Stimulated activated CD4-positive, alpha-beta T cell treated with anti-CD3 and anti-CD28 coated beads, Interleukin-12 subunit alpha, Interleukin-12 subunit beta, amount 100 ng/mL, for 24 hours (primary cell): ENCODE measurements at places on chromosomes 13 and 19.

GRCh38 chr19:35895911-35896642, 4.3 kb downstream of the NFKBID start:
- DNase-seq: no peak

GRCh38 chr13:89227356-89227755, 1556.2 kb downstream of the SLITRK5 start:
- no peak for DNase-seq

DNA sequence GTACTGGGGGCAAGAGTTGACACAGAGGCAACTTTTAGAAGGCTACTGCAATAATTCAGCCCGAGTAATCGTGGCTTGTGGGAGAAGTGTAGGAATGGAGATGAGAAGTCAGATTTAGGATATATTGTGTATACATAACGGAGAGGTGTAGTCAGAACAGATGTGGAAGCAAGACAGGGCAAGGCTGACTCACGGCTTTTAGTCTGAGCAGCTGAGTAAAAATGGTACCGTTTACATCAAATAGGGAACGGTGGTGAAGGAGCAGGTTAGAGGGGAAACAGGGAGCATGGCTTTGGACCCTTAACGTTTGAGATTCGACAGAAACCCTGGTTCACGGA, 796 bp upstream of the LSM14A start:
- DNase-seq: peak; percentile 35

DNA sequence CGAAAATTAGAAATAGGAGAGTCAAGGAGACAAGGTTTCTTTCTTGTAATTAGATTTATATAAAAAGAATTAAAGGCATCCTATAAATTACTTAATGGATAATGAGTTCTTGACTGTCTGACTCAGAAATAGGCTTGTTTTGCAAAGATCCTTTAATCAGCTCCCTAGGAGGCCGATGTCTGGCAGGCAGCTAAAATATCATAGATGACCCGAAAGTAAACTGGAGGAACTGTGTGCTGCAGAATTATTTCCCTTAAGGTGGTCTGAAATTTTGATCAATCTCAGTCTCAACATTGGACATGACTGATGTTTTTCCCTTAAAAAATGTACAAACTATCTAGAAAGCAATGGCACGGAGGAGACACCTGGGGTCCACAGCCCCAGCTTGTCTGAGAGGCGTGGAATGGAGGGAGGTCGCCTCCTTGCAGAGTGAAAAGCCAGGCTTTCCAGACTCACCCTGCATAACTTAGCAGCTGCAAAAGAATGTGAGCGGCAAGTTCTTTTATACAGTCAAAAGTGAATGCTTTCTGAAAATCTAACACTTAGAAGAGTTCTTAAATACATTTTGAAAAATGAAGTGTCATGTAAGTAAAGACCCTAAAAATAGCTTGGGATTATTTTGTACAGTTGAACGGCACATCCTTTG, 44.8 kb downstream of the MBNL2 start:
- DNase-seq: no peak

- DNase-seq: no peak
Observed at GRCh38 chr19:34131100-34131499, 41.2 kb upstream of the LSM14A start.

DNA sequence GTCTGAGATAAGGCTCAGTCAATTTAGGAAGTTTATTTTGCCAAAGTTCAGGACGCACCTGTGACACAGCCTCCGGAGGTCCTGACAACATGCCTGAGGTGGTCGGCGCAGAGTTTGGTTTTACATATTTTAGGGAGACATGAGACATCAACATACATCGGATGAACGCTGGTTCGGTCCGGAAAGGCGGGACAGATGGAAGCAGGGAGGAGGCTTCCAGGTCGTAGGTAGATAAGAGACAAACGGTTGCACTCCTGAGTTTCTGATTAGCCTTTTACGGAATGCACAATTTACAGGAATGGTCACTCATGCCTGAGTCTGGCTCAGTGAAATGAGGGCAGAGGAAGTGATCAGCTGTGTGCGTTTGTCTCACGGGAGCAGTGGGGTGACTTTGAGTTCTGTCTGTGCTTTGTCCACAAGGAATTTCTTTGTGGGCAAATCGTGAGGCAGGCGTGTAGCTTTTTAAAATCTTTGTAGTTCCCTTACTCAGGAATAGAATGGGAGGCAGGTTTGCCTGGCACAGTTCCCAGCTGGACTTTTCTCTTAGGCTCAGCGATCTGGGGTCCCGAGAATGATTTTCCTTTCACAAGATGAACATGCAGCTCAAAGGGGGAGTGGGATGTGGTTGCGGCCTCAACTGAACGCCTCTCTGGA, 36.2 kb downstream of the C13orf46 start:
- DNase-seq: no peak

- no peak for DNase-seq
Observed at GRCh38 chr19:47331931-47332547, at the start of gene C5AR2. TSS of gene C5AR2 (plus strand) at chr19:47332175. CDS start at chr19:47340800, 8,625 bp downstream.

DNA sequence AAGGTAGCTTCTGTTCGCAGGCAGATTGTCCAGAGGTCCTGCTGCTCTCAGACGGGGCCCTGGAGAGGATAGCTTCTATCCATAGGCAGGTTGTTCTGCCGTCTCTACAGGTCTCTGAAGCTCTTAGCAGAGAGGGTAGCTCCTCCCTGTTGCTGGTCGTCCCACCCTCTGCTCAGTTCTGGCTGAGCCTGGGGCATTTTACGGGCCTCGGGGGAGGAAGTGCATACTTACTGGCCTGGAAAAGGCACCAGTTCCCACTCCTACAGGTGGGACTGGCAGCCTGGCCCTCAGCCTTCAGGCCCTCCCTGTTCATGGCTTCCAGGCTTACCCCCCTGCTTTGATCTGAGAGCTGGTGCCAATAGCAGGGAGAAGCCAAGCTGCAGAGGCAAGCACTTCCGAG, 42.3 kb downstream of the USPL1 start:
- no peak for DNase-seq

DNA sequence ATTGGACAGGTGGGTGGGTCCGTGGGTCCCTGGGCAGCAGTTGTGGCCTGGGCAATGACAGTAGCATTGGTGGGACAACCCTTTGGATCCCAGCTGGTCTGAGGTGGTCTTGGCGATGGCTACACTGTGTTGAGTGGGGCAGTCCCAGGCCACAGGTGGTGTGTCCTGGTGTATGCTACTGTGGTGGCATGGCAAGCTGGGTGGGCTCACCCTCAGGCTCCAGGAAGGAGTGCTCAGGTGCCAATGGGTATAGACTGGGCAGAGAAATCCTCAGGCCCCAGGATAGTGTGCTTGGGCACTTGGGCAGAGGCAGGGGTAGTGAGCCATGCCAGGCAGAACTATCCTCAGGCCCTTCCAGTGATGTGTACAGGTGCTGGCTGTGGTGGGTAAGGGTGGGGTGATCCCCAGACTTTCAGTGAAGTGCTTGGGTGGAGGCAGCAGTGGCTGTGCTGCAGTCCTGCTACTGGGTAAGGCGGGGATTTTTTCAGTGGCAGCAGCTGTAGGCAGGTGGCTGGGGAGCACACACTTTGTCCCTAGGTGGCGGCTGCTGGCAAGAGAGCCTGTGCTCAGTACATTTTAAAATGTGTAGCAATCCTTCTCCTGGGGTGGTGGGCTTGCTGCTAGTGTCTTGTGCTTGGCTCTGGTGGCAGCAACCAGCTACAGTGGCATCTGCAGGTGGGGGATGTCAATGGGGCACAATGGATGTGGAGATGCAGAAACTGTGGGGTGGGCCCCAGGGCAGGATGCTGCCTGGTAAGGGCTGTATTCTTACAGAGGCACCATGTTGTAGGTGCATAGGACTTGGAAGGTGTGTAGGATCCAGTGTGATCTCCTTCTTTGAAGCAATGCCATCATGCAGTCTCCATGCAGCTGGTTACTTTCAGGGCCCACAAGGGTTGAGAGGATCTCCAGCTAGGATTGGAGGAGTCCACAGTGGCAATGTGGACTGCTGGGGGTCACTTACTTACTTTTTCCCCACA, 64.9 kb downstream of the DNAJC3 start:
- DNase-seq: no peak

GRCh38 chr13:67238277-67238859, 8.2 kb upstream of the PCDH9 start:
- no peak for DNase-seq

DNA sequence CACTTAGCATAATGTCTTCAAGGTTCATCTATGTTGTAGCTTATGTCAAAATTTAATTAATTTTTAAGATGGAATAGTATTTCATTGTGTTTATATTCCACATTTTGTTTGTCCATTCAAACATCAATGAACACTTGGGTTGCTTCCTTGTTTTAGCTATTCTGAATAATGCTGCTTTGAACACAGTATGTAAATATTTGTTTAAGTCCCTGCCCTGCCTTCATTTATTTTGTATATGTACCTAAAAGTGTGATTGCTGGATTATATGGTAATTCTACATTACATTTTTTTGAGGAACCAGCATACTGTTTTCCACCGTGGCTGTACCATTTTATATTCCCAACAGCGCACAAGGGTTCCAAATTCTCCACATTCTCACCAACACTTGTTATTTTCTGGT, 17.6 kb upstream of the SUCLA2 start:
- DNase-seq: no peak

DNA sequence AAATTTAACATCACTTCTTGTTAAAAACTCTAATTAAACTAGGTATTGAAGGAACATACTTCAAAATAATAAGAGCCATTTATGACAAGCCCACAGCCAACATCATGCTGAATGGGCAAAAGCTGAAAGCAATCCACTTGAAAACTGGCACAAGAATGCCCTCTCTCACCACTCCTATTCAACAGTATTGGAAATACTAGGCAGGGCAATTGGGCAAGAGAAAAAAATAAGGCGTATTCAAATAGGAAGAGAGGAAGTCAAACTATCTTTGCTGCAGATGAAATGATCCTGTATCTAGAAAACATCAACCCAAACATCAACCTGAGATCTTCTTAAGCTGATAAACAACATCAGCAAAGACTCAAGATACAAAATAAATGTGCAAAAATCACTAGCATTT, 15.6 kb upstream of the LILRB1 start:
- DNase-seq: no peak

DNA sequence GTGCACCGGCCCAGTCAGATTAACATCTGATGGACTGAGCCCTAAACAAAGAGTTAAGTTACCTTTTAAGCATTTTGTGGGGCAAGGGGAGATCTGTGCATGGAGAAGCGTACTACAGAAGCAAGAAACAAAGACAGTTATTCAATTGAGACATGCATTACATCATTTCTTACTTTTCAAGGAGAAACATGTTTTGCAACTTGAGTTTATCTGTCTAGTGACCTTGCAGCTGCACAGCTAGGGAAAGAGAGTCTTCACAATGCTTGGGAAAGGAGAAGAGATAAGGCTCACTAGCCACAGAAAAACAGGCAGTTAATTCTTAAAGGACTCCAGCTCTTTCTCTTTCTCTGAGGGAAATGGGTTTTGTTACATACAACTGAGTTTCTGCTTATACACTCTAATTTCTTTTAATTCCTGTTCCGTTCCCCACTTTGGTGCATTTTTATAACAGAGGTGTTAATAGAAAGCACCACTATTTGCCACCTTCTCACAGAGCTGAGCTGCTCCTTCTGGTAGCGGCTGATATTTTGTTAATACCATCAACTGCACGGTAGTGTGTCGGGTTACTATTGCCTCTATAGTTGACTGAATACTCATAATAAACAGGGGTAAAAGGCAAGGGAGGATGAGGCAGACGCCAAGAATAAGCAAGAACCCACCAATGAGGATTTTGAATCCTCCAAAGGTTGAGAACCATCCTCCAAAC, 55.9 kb downstream of the ZNF431 start:
- no peak for DNase-seq

GRCh38 chr19:58407658-58408151, 744 bp upstream of the ZNF584 start:
- DNase-seq: no peak

DNA sequence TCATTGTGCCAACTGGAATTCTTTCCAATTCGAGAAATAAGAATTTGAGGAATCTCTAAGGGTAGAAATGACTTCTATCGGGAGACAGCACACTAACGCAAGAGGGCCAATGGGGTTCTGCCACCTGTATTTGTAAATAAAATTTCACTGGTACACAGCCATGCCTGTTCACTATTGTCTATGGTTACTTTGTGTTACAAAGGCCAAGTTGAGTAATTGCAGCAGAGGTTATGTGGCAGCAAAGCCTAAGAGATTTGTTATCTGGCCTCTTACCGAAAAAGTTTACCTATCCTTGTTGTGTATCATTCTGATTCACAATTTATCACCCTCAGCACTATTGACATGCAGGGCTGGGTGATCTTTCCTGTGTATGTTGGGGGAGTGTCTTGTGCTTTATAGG, 278.0 kb downstream of the KLF5 start:
- no peak for DNase-seq

DNA sequence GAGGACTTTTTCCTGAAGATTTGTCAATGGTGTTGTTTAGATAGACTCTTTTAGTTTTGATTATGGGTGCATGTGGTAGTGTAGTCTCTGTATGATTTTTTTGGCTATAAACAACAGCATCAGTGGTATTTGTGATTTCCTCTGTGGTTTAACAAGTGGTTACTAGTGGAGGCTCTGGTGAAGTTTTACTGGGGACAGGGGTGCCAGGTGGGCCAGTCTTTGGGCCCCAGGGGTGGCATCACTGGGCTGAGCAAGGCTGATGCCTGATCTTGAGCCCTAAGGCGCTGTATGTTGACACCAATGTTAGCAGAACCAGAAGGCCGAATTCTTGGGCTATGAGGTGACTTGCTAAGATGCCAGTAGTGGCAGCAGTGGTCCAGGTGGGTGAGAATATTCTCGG, 811.4 kb downstream of the DACH1 start:
- no peak for DNase-seq

DNA sequence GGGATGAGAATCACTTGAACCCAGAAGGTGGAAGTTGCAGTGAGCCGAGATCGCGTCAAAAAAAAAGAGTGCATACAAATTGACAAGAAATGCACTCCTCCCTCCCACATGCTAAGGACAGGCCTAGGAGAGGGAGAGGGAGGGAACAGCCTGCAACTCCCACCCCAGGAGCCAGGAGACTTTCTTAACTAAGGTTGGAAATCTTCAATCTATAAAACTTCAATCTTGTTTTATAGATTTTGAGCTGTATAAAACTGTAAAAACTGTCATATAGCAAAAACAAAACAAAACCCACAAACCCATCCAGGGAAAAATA, 1.3 kb upstream of the SYCN start:
- no peak for DNase-seq

- no peak for DNase-seq
Observed at GRCh38 chr13:113548778-113549621, 35.6 kb upstream of the TFDP1 start.
